ENCODE measurements at places on chromosomes 2 and 18.

DNA sequence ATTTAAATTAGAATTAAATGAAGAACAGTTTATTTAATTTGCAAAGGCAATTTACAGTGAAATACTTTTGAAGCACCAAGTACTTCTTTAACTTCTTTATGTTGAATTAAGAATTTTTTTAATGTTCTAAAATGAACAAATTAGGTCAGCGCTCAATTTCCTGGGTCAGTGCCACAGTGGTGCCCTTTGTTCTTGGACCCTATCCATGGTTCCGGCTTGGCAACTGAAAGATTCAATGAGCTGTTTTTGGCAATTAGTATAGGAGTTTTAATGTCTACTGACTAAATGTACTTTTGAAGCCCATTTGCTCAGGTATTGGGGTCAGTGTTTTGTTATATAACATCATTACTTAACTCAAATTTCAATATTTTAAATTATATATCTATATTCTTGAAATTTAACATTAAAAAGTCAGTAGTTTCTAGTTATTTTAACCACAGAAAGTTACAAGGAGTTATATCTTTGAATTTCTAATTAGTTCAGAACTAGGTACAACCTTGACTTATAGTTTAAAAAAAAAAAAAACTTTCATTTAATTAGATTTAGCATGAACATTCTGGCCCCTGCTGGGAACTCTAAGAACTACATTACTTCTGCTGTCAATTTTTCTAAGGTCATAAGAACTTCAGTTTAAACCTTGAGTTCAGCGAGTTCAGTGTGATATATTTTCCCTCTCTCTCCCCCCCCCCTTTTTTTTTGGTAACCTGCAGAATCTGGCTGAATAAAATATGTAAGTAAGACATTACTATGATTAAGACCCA is 7.6 kb upstream of the MSTN start:
- no peak for DNase-seq

DNA sequence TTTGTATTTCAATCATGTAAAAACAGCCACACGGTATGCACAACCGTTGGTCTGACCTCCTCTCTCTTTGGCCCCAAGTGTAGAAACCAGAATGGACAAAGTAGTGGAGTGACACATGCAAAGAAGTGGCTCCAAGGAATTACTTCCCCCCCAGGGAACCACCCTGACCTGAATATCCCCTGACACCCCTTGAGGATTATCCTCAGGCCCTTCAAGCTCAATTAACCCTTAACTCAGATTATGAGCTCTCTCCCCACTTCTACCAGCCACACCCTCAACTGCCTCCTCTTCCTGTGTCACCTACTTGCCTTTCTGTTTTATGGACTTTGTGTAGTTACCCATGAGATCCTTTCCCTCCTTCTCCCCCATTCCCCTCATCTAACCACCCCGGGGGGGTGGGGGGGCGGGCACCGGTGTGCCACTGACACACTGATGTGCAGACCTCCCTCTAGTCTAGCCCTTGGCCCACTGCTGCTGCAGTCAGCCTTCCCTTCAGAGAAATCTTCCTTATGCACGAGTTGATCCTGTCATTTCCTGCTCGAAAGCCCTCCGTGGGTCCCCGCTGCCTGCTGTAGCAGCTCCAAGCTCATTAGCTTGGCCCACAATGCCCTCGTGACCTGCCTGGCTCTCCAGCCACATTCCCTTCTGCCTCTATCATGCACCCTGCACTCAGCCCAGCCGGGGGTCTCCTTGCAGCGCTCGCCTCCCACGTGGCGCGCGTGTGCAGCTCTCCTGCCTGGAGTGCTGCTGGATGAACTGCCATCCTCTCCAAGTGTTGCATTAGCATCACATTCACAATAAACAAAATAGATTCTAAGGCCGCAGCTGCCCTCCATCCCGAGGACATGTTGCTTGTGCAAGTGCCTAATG is 40.1 kb upstream of the TMEM177 start:
- DNase-seq: no peak

DNA sequence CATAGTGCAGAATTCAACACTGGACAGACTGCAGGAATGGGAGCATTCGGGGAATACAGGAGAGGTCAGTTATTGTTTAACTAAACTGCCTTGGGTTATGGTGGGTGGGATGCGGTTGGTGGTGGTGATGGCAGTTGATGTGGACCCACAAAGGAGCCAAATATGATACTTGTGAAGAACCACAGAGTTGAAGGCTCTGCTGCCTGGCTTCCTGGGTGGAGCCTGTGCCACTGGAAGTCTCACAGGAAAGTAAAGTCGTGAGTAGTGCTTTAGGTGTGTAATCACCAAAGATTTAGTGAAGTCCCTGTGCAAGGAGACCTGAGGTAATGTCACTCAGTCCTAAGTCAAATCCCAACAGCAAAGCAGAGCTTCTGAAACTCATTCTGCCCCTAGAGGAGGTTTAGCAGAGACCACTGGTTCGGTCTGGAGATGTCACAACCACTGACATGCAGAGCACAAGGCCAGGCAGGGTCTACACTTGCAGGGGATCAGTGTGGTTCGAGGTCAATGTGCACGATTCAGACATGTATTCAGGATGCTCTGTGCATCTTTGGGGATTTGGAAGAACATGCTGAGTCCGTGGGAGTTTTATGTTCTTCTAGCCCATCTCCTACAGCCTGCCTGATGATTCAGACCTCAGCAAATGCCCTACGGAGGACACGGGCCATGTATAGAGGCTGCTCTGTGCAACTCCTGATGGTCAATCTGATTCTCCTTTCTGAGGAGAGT is 1150.9 kb downstream of the RPIA start:
- no peak for DNase-seq

- no peak for DNase-seq
These were observed 56.2 kb upstream of the SLC39A10 start for GRCh38 chr2:195600778-195601177.

DNA sequence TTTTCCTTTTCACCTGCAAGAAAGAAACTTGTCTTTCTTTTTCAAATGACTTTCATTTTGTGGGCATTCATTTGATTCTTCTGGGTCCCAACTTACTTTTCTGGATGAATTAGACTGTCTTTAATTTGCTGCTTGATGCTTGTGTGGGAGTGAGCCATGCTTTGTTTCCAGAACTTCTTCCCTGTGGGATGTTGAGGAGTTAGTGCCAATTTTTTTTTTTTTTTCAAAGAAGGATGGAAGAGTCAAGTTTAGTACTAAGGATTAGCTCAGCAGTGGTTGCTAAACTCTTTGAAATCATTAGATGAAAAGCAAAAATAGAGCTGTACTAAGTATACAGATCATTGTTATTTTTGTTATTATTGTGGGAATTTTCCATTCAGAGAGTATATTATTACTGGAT is 17.2 kb upstream of the KCTD1 start:
- no peak for DNase-seq

- no peak for DNase-seq
These were observed 34.0 kb downstream of the ZC3H8 start for GRCh38 chr2:112220831-112221230.

DNA sequence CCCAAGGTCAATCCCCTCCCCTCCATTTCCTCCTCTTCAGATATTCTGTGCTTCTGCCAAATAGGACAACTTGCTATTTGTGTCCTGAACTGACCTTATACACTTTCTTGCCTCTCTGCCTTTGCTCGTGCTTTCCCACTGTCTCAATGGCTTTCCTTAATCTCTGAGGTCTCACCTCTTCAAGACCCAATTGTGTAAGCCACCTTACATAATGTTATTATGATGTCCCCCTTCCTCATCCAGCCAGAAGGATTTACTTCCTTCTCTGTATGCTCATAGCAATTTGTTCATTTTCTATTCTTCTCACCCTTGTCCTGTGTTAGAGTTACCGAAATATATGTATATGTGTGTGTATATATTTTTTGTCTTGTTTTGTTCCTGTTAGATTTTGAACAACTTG is 26.9 kb upstream of the DARS1 start:
- no peak for DNase-seq

DNA sequence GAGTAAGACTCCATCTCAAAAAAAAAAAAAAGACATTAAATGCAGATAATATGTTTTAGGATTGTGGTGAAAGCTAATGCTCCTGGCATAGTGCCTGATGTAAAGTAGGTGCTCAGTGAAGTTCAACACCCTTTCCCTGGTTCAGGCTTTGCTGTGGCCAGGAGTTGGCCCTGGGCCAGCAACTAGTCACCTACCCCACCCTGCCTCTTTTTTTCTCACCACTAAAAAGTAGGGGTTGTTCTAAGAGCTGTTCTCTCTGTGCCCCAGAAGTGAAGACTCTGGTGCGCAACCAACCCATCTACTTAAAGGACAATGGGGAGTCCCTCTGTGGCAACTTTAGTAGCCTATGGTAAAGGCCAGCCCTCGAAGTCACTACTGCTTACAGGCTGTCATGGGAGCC is 75.9 kb downstream of the DNMT3A start:
- no peak for DNase-seq

DNA sequence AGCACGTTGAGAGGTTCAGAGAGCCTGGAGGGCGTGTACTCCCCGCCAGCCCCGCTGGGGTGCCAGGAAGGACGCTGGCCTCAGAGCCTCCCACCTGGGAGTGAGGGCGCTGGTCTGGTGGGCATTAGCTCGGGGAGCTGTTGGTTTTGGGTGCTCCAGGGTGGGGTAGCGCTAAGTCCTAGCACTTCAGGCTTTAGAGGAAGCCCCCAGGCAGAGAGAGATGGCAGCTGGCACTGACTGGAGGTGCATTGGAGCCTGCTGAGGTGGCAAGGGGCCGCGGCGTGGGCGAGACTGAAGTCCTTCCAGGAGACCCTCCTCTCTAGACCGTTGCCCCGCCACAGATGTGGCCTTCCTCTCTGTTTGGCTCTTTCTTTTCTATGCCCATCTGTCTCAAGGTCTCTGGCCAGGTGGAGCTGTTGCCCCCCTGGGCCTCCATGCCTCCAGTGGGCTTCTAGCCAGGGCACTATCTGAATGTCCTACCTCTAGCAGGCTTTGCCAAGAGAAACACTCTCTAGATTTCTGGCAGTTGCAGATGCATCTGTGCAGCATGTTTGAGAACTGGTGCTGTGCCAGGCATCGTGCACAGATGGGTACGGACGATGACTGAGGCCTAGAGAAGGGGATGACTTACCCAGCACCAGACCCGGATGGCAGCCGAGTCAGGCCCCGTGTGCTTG is 6.6 kb downstream of the CAPN10 start:
- DNase-seq: no peak

Data from stimulated activated CD4-positive, alpha-beta T cell treated with anti-CD3 and anti-CD28 coated beads, Interleukin-15, amount 100 ng/mL, for 1 hour (primary cell).